ENCODE measurements at places on chromosomes 5 and 9. TPM values are rescaled to one million over a fixed set of nuclear protein-coding genes. Genes with fewer than 3 reads are reported as not detected.

The PCDHA4 gene
- polyA plus RNA-seq = 0.28 TPM

The MRPS30 gene
- polyA plus RNA-seq = 29.7 TPM

The QRFP gene
- polyA plus RNA-seq = 0.15 TPM

The FAM153A gene
- polyA plus RNA-seq = 0.66 TPM

The CCL21 gene
- polyA plus RNA-seq = 60.4 TPM

The SH3PXD2B gene
- polyA plus RNA-seq = 39.4 TPM

The BRINP1 gene
- 0.23 TPM for polyA plus RNA-seq

The PCDHGB3 gene
- 1.4 TPM for polyA plus RNA-seq

The NUTM2G gene
- not detected for polyA plus RNA-seq

The DPH7 gene
- 28.8 TPM for polyA plus RNA-seq

The PCDHB8 gene
- polyA plus RNA-seq = 1.0 TPM

The SOX30 gene
- polyA plus RNA-seq = 0.33 TPM
